Hypothalamus (tissue), 51 donors: ENCODE measurements at places on chromosomes 2 and 18.

DNA sequence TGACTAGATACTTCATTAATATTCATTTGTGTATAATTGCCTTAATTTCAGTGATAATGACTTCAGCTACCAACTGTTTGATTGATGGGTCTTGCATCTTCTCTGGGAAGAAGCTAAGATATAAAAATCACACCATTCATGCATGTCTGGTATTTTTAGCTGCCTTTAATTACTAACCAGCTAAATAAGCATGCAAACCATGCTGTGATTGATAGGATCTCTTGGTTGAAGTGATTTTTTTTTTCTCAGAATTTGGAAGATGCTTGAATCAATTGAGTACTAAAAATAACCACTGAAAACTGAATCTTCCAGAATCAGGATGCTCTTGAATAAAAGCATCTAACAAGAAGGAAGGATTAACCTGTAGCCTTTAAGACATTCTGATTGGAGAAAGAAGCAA, 668.8 kb downstream of the TDRD15 start:
- DNase-seq: no peak

GRCh38 chr2:207792244-207792785, 22.6 kb upstream of the FZD5 start:
- DNase-seq: no peak

DNA sequence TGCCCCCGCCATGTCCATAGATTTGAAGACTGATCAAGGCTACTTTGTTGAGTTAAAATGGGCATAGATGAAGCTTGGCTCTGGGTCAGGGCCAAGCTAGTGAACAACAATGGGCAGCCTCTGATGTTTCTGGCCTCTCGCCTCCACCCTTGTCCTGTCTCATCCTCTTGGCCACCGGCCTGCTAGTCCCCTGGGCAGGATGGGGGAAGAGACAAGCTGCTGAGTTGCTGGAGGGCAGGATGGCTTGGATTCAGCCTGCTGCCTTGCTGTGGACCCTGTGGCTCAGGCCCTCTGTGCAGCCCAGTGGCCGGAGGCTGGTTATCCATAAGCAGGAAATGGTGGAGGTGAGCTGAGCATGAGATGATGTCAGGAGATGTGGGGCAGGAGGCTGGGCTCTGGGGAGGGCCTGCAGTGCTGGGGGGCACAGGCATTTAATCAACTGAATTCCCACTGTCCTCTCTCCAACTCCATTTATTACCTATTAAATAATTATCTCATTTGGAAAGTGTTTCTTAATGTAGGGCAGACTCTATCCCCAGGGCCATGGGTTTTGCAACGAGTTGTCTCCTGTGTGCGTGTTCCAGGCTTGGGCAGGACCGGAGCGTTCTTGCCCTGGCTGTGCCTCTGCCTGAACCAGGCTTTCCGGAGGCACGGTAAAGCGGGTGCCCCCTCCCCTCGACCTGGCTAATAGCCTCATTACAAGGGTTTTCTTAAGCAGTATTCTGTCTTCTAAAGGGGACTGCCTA, 122.9 kb downstream of the GLI2 start:
- no peak for DNase-seq

GRCh38 chr2:200863782-200864175, 679 bp downstream of the CLK1 start:
- DNase-seq: no peak

GRCh38 chr2:39000552-39000951, 110.9 kb downstream of the ARHGEF33 start:
- no peak for DNase-seq

DNA sequence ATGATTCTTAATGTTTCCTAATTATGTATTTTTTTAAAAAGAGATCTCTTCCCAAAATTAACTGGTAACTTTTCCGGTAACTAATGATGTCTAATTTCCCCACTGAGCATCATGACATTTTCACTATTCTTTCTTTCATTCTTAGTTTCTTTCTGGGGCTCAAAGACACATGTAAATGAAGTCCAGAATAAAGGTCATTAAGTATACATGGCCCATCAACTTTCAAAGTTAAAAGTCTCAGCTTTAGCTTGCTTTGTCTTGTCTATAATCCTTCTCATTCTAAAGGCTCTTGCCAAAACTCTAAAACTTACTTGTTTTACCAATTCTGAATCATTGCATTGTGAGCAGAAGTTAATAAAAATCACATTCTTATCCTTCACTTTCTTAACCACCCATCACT, 53.6 kb downstream of the ASXL2 start:
- no peak for DNase-seq

DNA sequence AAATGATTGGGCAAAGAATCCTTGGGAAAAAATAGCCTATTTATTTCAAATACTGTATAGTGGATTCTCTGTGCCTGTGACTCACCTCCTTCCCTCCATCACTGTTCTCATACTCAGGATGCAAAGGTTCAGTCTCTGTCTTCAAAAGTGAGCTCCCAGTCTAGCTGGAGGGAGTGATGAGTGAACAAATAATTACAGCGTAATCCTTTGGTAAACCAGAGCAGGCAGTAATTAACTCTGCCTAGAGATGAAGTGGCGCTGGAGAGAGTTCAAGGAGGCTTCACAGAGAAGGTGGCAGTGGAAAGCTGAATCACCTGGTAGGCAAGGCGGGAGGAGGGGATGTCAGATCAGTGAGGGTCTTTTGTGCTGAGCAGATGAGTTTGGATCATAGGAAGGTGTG, 6.5 kb downstream of the DGUOK start:
- DNase-seq: no peak
